Activated CD4-positive, alpha-beta T cell treated with anti-CD3 and anti-CD28 coated beads, Interleukin-2, amount 50 U/mL, for 24 hours (primary cell): ENCODE measurements at places on chromosomes 7 and 10.

DNA sequence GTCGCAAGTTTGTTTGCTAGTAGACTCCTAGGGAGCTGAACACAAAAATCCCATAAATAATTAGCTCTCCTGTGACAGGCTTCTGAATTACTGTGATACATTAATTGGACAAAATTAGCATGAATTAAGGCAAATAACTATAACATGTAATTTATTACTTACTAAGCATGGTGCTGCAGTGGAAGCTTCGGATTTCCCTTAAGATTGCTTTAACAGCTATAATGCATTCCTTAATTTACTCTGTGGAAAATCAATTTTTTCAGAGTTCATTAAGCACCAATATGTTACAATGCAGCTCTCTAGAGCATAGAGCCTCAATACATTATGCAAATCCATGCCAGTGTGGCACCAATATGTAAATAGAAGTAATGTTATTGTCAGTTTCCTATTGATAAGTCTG lies 201.5 kb downstream of the MDFIC start:
- no peak for DNase-seq

DNA sequence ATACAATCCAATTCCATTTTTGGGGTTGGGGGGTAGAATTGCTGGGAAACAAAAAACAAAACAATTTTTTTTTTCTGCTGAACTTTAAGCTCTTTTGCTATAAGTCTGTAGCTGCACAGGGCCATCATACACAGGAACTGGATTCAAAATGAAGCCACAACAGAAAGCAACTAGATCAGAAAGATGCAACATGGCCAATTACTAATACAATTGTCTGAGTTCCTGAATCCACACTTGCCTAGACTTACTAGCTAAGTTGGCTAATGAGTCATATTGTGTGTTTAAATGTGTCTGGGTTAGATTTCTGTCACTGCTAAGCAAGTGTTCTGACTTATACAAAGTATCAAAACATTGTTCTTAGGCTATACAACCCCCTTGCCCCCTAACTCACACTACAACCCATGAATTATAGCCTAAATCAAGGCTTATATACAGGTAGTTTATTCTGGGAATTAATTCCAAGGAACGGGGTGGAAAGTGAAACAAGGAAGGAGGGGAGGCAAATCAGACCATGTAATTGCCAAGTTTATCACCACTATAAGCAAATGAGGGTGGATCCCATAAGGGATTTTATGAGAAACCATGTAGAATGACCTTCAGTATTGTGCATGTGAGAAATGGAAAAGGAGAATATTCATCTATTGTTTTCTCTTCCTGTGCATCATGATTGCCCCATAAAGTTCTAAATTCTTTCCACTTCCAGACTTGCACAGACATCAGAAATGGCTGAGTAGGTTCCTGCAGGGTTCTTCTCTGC lies 337.9 kb upstream of the SORCS1 start:
- no peak for DNase-seq

DNA sequence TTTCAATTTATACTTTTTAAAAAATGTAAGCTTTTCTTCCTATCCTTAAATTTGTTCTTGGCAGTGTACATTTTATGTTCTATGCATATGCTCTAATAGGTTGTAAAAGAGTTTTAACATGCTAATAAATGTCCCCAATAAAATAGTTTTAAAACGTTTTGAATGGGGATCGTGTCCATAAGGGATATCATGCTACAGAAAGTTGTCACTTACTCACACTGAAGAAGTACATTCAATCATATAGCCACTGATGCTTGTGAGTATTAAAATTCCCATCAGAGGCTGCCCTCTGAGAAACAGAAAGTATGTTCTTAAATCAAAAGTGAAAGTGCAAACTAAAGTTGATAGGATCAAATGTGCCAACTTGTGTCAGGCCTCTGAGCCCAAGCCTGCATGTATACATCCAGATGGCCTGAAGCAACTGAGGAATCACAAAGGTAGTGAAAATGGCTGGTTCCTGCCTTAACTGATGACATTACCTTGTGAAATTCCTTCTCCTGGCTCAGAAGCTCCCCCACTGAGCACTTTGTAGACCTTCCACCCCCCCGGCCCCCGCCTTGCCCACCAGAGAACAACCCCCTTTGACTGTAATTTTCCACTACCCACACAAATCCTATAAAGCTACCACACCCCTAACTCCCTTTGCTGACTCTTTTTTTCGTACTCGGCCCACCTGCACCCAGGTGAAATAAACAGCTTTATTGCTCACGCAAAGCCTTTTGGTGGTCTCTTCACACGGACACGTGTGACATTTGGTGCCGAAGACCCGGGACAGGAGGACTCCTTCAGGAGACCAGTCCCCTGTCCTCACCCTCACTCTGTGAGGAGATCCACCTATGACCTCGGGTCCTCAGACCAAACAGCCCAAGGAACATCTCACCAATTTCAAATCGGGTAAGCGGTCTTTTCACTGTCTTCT lies 877 bp upstream of the NOD1 start:
- DNase-seq = no peak

- DNase-seq = peak; percentile 61
Observed at GRCh38 chr10:7410862-7411670, at the start of gene SFMBT2. SFMBT2 (minus strand) TSS chr10:7411034; CDS start chr10:7381898, 29,136 bp downstream.

DNA sequence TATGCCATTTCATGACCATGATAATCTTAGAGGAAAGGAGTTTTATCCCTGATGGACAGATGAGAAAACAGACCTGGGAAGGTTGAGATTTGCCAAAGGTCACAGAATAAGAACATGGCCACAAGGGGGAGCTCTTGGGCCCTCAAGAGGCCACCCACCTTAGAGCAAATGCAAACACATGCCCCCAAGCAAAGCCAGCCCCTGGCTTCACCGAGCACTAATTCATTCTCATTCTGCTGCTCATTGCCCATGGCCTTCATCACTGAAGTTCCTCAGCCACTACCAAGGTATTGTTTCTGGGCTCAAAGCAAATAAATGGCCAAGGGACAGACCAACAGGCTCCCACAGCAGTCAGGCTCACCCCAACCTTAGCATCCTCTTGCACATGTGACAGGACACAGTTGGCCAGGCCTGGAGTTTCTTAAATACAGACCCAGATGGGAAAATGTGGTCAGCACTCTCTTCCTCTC lies 44.2 kb downstream of the PDLIM1 start:
- peak; percentile 52 for DNase-seq
